NCI-H1436 treated with DMSO at 0.1 percent for 48 hours (cell line): ENCODE measurements at places on chromosomes 7 and 10.

DNA sequence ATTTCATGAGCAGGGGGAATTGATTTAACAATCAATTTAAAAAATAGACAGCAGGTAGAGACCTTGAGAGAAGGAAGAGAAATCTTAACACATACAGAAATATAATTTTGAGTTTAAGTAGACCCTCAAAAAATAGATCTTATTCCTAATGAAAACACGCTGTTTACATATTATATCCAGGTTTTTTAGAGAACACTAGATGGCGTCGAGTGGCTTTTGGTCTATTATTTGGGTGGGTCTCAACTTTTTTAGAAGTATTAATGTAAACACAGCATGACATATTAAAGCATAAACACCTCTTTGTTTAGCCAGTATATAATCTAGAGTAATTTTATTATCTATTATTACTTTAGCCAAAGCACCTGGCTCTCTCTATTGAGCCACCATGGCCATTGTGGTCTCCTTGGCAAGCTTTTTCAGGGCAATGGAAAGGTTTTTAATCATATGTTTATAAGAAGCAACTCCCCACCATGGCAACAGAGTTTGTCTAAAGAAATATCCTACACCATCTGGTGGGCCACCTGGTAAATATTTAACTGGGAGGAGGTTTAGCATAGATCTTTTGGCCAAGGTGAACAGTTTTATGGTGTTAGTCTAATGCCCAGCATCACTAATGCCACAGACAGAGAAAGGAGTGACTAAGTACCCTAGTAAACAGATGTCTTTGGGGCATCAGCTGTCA is 59.7 kb upstream of the PRSS1 start:
- no peak for DNase-seq

GRCh38 chr10:97780841-97781617 is 9.2 kb upstream of the SFRP5 start:
- no peak for DNase-seq

DNA sequence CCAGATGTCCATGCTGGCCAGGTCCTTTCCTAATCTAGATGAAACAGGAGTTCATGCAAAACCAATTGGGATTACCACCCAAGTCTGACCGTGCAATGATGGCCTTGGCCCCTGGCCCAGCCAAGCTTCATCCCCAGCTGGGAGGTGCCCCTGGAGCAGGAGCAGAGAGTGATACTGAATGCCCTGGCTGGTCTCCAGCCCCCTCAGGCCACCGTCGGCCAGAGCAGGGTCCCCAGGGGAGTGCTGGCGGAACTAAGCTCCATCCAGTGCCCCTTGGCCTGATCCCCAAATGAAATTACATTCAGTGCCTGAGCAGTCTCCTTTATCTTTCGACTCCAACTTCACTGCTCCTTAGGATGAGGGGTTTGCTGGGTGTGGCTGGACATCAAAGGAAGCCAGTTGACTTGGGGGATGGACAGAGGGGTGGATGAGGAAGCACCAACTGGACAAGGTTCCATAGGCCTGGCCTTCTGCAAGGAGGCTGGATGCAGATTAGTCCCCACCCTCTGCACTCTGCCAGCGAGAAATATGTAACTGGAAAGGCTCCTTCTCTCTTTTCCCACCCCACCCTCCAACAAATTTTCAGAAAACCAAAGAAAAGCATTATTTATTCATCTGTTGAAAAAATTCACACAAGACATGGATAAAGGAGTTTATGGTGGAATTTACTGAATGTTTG is 275.5 kb downstream of the PLXNA4 start:
- no peak for DNase-seq

- DNase-seq, result peak; percentile 33
Measured at GRCh38 chr10:28312572-28312971, 9.7 kb upstream of the MPP7 start.

DNA sequence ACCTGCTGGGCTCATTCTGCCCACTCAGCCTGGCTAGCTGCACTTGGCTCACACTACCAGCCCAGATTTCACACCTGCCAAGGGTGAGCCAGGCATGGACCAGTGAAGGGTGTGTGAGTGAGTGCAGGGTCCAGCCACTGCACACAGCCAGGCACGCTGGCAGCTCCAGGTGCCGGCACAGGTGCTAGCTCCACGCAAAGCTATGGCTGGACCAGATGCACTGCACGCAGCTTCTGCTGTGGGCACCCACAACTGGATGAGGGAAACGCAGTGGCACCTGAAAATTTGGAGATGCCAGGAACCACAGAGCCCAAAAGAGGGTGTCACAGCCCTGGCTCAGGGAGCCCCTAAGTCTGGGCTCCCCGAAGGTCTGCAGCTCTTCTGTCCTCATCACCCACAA is 24.9 kb upstream of the TES start:
- no peak for DNase-seq

DNA sequence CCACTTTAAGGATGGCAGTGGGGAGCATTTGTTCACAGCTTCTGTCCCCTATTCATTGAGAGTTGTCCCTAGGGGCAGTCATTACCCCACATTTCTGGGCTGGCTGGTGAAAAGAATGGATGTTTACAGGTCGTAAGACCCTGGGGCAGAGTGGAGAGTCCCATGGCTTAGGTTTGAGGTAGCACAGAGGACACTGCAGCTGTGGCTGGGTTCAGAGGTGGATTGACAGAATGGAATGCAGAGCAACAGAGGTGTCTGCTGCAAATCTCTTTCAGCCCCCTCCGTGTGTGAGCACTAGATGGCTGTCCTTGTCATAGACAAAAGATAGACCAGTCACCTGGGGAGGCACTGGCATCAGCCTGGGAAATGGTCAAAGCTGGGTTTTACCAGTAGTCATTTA is 141.9 kb downstream of the CACNB2 start:
- DNase-seq, result no peak

DNA sequence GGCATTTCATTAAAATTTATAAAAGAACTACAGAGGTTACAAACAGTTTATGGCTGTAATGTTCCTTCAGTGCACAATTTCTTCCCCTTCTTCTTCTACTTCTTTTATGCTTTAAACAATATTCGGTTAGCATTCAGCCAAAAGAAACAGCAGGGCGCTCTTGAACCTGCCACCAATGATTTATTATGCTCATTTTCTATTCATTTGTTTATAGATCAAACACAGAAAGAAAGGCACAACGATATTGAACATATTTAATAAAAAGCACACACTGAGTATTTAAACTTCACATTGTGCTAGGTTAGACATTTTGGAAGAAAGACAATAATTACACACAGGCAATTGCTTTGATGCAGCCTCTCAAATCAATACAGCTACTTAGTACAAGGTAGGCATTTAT is 1025.8 kb upstream of the LRRN3 start:
- peak; percentile 68 for DNase-seq

DNA sequence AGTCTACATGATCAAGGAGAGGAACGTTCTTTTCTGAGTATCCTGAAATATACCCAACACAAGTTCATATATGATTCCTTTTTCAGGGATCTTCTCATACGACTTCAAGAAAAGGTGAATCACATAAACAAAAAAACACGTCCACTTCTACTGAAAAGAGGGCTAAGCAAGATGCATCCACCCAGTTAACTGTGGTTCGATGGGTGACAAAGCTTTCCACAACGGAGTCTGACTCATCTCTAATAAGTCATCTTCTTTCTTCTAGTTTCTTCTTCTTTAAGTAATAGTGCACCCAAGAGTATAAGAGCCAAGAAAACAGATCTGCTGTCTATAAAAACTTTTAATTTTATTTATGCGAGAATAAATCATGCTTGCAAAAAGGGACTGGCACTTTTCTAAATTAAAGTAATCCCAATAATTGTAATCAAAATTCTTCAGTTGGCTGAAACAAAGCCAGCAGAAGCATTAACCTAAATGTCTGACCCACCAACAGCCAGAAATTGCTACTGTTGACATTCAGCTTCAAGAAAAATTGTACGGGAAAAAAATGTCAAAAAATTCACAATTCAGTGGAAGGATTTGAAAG is 146.9 kb upstream of the ANK3 start:
- no peak for DNase-seq

- DNase-seq, result peak; percentile 52
Measured at GRCh38 chr7:43639858-43640491, 57.1 kb downstream of the STK17A start.

DNA sequence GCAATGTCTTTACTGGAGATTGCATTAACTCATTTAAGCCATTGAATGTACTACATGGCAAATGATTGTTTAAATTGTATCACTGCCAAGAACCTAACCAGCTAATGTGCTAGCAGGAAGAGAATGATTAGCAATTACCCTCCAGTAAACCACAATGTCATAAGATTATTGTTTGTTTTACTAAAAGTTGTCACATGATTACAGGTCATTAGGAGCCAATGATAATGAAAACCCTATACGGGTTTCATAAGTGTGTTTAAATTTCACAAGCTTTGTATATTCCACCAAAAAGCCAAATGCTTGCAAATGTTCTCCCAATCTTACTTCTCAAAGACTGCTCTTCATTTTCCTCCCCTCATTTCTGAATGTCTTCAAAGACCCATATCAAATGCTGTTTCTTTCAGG is 76.5 kb upstream of the PPP1R3C start:
- peak; percentile 61 for DNase-seq

DNA sequence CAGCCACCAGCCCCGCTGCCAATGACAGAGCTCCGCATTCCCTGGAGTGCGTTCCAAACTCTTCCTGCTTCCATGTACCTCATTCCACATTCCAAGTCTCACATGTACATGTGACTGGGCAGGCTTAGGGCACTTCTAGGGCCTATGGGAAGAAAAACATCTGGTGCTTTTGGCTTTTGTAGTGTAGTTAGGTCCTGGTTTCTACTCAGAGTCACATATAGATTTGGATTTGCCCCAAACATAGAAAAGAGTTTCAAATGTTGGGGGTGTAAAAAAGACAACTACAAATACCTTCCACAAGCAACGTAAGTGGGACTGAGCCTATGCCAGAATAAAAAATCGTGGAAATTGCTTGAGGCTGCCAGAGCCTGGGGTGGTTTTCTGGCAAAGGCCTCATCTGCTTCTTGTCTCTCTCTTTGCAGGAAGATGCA is 84.1 kb downstream of the ZNF467 start:
- no peak for DNase-seq

GRCh38 chr7:149799397-149800168 is 26.2 kb upstream of the ZNF467 start:
- DNase-seq, result no peak

DNA sequence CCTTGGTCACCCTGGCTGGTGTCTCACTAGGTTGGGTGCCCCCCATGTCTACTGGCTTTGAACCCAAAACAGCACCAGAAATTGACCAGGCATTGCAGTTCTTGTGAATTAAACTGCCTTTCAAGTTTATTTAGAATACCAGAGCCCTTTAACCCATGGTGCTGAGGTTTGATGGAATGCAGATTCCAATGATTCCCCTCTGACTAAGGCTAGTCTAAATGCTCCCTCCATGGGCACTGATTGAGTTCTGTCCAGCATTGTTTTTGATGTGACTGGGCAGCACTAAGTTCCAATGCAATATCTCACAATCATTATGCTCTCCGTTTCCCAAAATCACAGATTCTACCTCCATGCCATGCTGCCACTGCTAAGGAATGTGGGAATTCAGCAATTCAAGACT is 1047.4 kb upstream of the LRRN3 start:
- DNase-seq, result no peak

DNA sequence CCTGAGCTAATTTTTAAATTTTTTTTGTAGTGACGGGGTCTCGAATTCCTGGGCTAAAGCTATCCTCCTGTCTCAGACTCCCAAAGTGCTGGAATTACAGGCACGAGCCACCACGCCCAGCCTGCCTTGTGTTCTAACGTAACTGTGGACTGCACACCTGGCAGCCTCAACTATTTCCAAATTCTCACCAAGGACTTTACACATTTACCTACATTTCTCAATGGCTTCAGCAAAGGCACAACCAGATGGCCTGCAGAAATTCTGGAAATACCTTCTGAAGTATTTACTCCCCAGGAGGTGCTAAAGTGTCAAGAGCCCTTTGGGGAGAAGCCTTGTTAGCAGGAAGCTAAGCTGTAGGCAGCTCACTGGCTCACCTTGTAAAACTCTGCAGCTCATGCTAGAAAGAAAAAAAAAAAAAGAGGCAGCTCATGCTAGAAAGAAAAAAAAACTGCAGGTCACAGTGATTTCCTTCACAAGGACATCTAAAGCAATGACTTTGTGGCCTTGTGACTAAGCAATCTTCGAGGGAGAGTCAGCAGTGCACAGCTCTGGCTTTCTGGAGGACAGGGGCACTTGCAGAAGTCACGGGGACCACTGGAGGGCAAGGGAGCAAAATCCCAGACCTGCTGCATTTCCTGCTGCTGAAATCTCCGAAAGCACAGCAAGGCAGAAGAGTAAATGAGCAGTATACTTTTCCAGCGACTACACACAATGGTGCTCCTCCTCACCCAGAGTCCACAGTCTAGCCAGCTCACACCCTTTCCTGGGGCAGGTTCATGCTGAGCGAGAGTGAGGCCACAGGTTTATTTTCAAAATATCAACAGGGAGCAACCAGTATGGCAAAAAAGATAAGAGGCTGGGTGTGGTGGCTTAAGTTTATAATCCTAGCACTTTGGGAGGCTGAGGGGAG is 40.4 kb downstream of the BAIAP2L1 start:
- no peak for DNase-seq

GRCh38 chr10:117541405-117541908 is 1.1 kb upstream of the EMX2 start:
- DNase-seq, result no peak

GRCh38 chr10:70679498-70679897 is 7.2 kb downstream of the ADAMTS14 start:
- DNase-seq, result no peak

- DNase-seq, result no peak
Measured at GRCh38 chr10:24465891-24466818, 257.2 kb downstream of the KIAA1217 start.
